ENCODE measurements at places on chromosomes 11 and 22. TPM values are rescaled to one million over a fixed set of nuclear protein-coding genes. Genes with fewer than 3 reads are reported as not detected.

Gene GPR83
- not detected for total RNA-seq

Gene TRIM49
- not detected for total RNA-seq

Gene KCNK4
- not detected for total RNA-seq

Gene GUCY1A2
- total RNA-seq, result 2.5 TPM

Gene THRSP
- total RNA-seq, result not detected

Gene SLN
- total RNA-seq, result not detected

Gene PATE2
- 0.38 TPM for total RNA-seq

Gene SCARF2
- 21.5 TPM for total RNA-seq

Gene MFNG
- 0.58 TPM for total RNA-seq

Gene ALX4
- not detected for total RNA-seq

Gene CCDC15
- total RNA-seq, result 3.6 TPM

Gene SMC1B
- not detected for total RNA-seq

Gene ELFN2
- total RNA-seq, result under 0.01 TPM

Gene CHST1
- total RNA-seq, result 0.19 TPM

Gene LRRC10B
- not detected for total RNA-seq

Gene KCTD14
- total RNA-seq, result 0.56 TPM

Gene OSM
- not detected for total RNA-seq

Gene OR6A2
- 0.28 TPM for total RNA-seq

Gene ZBTB16
- total RNA-seq, result under 0.01 TPM

Gene PNPLA3
- total RNA-seq, result 6.2 TPM

Gene UBQLNL
- total RNA-seq, result not detected

Gene OR8H1
- total RNA-seq, result not detected

Gene CRYBB3
- total RNA-seq, result not detected

Gene SCT
- total RNA-seq, result not detected

Gene SLC22A8
- not detected for total RNA-seq

Gene EIF3F
- total RNA-seq, result 169 TPM

Gene BACE1
- total RNA-seq, result 27.2 TPM

Gene FADS3
- total RNA-seq, result 92.8 TPM

Gene FAM181B
- under 0.01 TPM for total RNA-seq

Gene HMGXB4
- 26.6 TPM for total RNA-seq

Gene TBX10
- total RNA-seq, result not detected

Gene MYBPC3
- not detected for total RNA-seq

Gene OR11H1
- not detected for total RNA-seq

Gene ARHGAP8
- 0.28 TPM for total RNA-seq

Gene ART1
- total RNA-seq, result not detected

Gene DBX1
- total RNA-seq, result not detected

Gene PTPRCAP
- total RNA-seq, result 0.19 TPM

Gene CD3D
- not detected for total RNA-seq

Gene NRGN
- total RNA-seq, result 0.77 TPM

Gene HPX
- total RNA-seq, result 0.38 TPM

Gene FGF3
- total RNA-seq, result not detected

Gene MS4A2
- total RNA-seq, result not detected

Gene FADS2
- total RNA-seq, result 57.5 TPM

Gene VPREB1
- not detected for total RNA-seq

Gene TCN1
- not detected for total RNA-seq

Gene RAB3IL1
- 6.5 TPM for total RNA-seq

Gene ZP1
- total RNA-seq, result 4.2 TPM

Gene SHISAL1
- total RNA-seq, result 2.0 TPM

Gene PKDREJ
- total RNA-seq, result not detected

Gene NEFH
- total RNA-seq, result under 0.01 TPM

Gene CDHR5
- not detected for total RNA-seq

Gene AQP11
- total RNA-seq, result 1.2 TPM

Gene ANGPTL5
- total RNA-seq, result 0.28 TPM

Gene CNTN5
- total RNA-seq, result 1.5 TPM

Gene OR52H1
- total RNA-seq, result 0.56 TPM
